ENCODE measurements at places on chromosomes 3 and 15.

DNA sequence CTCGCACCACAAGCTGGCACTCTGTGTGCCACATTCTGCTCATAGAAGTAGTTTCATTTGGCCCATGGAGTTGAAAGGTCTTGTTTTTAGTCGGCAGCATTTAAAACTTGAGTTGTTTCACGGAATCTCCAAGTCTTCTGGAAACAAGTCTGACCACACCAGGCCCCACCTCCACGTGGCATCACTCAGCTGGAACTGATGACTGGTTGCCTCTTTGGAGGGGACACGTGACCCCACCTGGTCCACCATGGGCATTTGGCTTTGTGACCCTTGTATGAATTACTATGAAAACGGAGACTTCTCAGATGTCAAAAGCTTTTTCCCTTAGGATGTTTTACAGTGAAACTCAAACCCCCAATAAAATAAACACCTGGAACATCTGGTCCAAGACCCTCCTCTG, 74.9 kb downstream of the NTRK3 start:
- DNase-seq, result no peak

- DNase-seq, result no peak
Observed at GRCh38 chr3:29594261-29594660, 313.4 kb downstream of the RBMS3 start.

GRCh38 chr15:64865126-64865997, 23.6 kb downstream of the PLEKHO2 start:
- no peak for DNase-seq

- DNase-seq, result no peak
Observed at GRCh38 chr3:30764891-30765290, 129.6 kb downstream of the GADL1 start.

- no peak for DNase-seq
Observed at GRCh38 chr3:143000528-143000927, 842 bp upstream of the U2SURP start.

DNA sequence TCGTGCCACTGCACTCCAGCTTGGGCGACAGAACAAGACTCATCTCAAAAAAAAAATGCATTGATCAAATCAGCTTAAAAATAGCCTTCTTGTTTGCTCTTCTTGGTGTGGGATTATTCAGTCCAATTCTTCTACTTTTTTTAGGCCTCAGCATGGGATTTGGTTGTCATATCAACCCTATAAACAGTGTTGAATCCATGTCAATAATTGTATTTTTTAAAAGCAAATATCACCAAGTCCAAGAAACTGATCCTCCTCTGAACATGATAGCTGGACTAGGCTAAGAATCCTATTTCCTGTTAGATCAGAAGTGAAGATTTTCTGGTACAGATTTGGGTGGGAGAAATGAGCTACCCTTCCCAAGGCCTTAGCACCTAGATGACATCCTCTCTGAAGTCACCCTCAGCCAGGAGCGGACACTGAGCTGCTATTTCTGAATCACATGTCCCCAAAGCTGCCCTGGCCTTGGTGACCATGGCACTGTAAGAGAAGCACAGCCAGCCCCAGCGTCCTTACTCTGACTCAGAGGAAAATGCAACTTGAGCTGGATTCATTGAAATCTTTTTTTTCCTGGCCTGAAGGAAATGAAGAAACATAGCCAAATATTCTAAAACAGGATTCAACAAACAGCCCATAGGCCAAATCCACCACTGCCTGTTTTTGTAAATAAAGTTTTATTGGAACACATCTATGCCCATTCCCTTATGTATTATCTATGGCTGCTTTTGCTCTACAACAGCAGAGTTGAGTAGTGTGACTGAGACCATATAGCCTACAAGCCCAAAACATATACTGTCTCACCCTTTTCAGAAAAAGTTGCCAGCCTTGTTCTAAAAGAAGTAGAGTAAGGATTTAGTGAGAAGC, 215.9 kb upstream of the CTDSPL start:
- no peak for DNase-seq

- no peak for DNase-seq
Observed at GRCh38 chr15:78362716-78363380, 22.7 kb downstream of the CRABP1 start.

DNA sequence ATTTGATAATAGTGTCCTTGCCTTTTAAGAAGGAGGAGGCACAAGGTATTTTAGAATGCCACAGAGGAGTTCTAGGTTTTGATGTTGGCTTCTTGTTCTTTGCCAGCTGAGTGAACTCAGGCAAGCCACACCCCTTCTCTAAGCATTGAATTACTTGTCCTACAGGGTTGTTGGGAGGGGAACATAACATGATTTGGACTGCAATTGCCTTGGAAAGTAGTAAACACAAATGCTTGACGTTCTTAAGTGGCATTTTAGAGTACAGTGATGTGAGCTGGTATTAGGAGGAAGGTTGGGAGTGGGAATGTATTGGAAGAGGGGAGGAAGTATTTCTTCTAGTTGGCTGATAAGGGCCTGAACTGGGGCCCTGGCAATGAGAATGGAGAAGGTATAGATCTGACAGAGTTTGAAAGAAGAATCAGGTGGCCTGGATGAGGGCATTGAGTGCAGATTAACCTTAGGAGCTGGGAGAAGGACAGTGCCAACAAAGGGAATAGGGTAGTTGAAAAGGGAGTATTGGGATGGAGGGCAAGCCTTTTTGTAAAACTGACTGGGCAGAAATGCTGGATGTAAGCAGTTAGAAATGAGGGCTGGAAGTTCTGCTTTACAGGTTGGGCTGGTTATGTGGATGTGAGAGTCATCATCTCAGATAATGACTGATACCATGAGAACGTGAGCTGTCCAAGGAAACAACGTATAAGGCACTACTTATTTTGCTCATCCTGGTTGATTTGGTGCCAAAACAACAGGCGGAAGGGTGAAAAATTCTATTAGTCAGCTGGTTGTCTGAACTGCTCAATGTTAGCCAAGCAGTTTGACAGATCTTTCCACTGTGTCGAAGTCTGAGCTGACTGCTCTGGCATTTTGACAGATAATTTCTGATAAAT, 16.7 kb downstream of the KAT2B start:
- DNase-seq, result no peak

GRCh38 chr3:8576436-8576835, 68.2 kb downstream of the SSUH2 start:
- no peak for DNase-seq

DNA sequence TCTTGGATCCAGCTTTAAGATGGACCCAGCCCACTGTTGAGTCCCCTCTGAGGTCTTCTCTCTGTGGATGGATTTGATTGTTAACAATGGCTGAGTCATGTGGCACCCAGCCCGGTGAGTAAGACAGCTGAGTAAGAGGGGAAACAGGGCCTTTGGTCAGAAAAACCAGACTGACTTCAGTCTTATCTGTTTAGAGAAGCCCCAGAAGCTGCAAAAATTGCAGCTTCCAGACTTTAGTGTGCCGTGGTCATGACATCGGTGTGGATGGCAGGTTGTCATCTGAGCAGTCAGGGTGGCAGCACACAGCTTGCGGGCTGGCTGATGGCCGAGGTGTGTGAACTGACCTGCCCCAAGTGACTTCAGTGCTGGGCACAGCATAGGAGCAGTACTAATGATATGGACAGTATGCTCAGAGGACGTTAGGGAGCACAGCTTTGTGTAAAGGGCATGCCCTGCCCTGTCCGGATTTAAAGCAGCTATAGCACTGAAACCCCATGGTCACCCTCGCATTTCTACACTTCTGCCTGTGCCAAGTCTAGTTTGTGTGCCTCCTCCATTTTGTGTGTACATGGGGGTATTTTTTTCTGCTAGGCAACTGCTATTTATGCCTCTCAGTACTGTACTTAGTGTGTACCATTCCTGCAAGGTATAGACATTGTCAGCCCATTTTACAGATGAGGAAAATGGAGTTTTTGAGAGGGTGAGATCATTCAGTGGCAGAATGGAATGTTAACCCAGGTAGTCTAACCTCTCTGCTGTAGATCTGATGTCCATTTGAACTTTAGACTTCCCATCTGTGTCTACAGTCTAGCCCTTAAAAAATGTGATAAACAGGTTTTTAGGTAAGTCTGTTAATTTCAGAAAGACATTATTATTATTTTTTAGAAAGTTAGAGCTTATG, 44.4 kb downstream of the FLNB start:
- DNase-seq, result no peak

GRCh38 chr3:27114129-27114528, 255.1 kb downstream of the NEK10 start:
- no peak for DNase-seq

DNA sequence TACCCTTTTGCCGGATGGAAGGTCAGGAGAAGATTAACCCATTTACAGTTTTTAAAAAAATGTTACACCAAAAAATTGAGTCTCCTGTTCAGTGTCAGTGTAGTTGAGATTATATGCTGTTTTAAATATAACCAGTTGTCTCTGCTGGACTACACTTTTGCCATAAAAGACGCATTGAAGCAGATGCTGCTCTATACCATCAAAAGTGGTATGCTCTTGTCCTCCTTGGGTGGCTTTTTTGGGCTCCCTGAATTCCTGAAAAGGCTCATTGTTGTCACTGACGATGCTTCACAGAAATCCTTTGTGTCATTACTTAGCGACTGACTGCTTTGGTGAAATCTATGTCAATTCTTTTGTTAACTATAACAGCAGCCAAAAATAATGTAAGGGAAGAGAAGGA, 133.9 kb upstream of the SKOR1 start:
- no peak for DNase-seq

DNA sequence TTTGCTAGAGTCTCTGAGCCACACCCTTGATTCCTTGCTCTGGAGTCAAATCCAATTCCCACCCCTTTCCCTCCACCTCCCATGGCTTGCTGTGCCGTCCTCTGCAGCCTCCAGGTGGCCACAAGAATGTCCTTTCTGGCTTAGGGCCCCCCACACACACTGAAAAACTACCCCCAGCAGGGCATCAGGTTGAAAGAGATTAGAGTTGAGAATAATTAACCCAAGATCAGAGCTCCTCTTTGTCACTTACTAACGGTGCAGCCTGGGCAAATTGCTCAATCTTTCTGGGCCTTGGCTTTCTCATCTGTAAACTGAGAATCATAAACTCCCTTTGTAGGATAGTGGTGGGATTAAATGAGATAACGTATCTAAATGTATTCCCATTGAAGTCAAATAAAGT, 78.5 kb downstream of the MRPL46 start:
- DNase-seq, result no peak

- DNase-seq, result no peak
Observed at GRCh38 chr3:15051531-15051930, 13.6 kb downstream of the MRPS25 start.

DNA sequence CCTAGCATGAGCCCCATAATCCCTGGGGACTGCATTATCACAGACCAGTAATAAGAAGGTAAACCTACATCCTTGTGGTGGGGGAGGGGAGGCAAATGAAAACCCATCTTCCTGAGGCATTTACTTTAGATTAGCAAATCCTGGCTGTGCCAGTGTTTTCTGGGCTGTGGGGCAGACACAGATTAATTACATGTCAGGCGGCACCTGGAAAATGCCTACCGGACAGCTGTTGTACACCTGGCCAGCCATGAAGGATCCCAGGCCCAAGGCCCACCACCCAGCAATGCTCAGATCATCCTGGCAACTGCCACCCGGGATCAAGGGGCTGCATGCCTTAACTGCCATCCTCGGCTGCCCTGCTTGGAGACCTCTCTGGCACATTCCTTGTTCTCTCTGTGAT, 59.1 kb upstream of the RASA2 start:
- no peak for DNase-seq

DNA sequence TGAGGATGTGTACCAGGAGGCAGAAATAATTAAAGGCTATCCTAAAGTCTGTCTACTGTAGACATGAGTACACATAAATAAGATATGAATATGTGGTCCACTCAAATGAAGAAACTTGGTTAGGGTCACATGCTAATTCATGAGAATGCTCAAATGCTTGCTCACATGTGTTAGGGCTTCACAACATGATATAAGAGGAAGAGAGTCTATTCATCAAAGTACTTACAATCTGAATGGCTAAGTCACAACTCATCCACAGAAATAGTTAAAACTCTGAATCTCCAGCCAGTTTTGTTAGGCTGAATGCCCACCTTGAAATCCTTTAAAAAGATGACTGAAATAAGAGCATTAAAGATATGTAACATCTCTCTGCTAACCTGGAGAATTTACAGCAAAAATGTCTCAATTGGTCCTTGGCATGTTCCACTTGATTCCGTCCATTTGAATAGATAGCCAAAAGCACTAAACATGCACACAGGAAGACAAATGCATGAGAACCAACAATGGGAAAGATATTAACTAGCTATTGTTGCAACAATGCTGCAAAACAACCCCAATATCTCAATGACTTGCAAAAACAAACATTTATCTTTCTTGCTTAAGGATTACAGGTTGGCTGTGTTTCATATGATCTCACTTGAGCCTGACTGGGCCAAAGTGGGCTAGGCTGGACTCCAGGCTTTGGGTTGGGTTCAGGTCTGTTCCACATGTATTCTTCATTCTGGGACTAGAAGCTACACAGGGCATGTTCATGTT, 10.6 kb upstream of the TBC1D5 start:
- DNase-seq, result no peak

DNA sequence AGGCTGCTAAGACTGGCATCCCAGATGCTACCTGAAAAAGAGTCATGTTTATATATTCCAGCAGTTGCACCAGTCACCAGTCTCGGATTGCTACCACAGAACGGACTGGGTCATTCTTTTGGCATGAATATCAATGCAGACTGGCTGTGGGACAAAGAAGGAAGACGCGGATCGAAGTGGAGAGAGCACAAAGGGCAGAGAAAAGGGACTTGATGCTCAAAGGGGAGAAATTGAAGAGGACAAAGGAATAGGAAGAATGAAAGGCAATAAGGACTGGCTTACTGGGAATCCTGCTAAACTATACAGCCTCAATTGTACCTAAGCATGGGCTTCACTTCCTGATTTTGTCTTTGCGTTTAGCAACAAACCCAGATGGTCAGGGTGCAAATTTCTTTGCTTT, 15.3 kb upstream of the DIS3L start:
- DNase-seq, result no peak

DNA sequence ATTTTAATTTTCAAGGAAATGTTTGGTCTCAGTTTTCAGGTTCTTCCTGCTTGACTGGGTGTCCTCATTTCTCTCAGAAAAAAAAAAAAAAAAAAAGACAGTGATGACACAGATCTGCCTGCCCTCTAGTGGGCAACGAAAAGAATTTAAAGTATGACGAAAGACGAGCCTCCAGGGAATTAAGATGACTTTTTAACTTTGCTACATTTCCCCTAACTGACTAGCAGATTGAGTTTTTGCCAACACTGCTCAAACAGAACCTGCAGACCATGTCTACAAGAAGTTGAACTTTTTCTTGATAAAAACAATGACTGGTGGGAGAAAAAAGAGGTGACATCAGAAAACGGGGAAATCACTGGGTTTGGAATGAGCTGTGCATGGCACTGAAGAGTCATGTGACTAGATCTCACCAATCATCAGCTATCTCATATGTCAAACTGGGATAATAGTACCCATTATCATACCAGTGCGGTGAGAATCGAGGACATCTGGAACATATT, 40.8 kb downstream of the EOMES start:
- peak; percentile 28 for DNase-seq

GRCh38 chr3:67357610-67358458, 296.6 kb downstream of the SUCLG2 start:
- DNase-seq, result no peak

GRCh38 chr15:87547470-87548181, 708.9 kb downstream of the NTRK3 start:
- no peak for DNase-seq

GRCh38 chr15:60917461-60918145, 311.5 kb downstream of the RORA start:
- DNase-seq, result no peak

GRCh38 chr15:69857686-69858391, 239.9 kb downstream of the TLE3 start:
- no peak for DNase-seq
